Activated T-helper 1 cell treated with anti-CD3 and anti-CD28 coated beads, Interleukin-12 subunit alpha, Interleukin-12 subunit beta, Interleukin-2, Interleukin-4 antibody, amounts not matched to agents 30 ng/mL and 10 ng/mL and 1 ng/mL, durations not matched to agents 14 hours and 24 hours and 36 hours (primary cell): ENCODE measurements at places on chromosomes 3 and 15.

GRCh38 chr3:117632191-117632590, 922.6 kb downstream of the TUSC7 start:
- no peak for DNase-seq

GRCh38 chr3:3560591-3561311, 238.5 kb upstream of the LRRN1 start:
- no peak for DNase-seq

GRCh38 chr3:43757666-43758321, 67.1 kb downstream of the ABHD5 start:
- DNase-seq: no peak

- DNase-seq: no peak
Observed at GRCh38 chr15:98923171-98923570, 84.4 kb downstream of the PGPEP1L start.

GRCh38 chr3:50170689-50171088, 15.6 kb downstream of the SEMA3F start:
- DNase-seq: no peak

DNA sequence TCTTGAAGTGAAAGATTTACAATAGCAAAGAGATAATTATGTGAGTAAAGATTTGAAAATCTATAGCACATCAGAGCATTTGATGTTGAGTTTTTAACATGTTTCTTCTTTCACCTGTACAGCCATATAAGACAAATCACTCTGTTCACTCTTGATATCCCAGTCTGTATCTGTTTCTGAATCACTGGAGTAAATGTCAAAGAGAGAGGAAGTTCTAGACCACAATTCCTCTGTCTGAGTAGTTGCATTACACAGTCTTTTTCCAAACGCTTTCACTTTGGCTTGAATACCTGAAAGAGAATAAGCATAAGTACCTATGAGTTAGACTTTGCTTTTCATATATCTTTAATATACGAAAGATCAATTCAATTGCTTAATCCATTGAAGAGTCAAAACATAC, 9.9 kb downstream of the THAP10 start:
- no peak for DNase-seq

GRCh38 chr3:16229681-16230080, 35.1 kb downstream of the DPH3 start:
- DNase-seq: no peak

GRCh38 chr15:45402955-45403877, 24.9 kb upstream of the GATM start:
- peak; percentile 15 for DNase-seq

DNA sequence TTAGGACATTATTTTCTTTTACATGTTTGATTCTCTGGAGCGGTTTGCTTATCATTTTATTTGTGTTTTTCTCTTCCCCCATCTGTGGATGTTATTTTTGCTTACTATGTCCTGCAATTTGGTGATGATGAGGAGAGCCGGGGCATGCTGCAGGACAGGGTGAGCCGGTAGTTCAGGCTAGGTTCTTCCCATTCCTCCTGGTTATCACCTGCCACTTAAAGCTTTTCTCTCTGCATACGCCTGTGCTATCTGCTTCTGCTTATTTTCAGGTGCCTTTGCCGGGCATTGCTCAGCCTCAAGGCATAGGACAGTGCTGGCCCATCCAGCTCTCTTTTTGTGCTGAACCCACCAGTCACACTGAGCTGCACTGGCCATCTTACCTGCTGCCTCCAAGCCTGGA, 85.8 kb downstream of the MCTP2 start:
- DNase-seq: no peak

DNA sequence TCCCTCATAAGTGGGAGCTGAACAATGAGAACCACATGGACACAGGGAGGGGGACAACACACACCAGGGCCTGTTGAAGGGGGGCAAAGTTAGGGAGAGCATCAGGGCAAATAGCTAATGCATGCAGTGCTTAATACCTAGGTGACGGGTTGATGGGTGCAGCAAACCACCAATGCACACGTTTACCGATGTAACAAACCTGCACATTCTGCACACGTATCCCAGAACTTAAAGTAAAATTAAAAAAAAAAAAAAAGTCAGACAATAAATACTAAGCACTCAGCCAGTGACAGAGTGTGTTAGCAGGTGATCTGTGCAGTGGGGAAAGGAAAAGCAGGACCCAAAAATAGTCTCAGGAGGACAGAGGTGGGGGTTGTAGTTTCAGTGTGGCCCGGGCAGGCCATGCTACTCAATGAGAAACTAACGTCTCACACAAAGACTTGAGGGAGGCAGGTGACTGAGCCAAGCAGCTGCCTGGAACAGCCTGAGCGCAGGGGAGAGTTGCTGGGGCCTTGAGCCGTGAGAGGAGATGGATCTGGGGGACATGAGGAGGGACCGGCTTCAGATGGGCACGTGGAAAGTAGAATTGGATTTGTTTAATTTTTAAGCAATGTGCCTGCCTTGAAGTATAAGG, 18.4 kb downstream of the ANKDD1A start:
- no peak for DNase-seq
